ENCODE measurements at places on chromosomes 11 and 22. TPM values are rescaled to one million over a fixed set of nuclear protein-coding genes. Genes with fewer than 3 reads are reported as not detected.

ZBED5 gene
- total RNA-seq, result 28.3 TPM

- no peak for DNase-seq
- H3K27me3 ChIP-seq, result no peaks in the 10 kb centered on the region
- no peaks in the 10 kb centered on the region for H3K4me1 ChIP-seq
- H3K36me3 ChIP-seq, result no peaks in the 10 kb centered on the region
- no peak overlapping the region for H3K4me3 ChIP-seq
Observed at GRCh38 chr11:109062445-109062844, 359.5 kb upstream of the C11orf87 start.

HSPB2 gene
- 5.5 TPM for total RNA-seq

FOSL1 gene
- 6.8 TPM for total RNA-seq

TESMIN gene
- total RNA-seq, result 0.78 TPM

CLP1 gene
- total RNA-seq, result 8.1 TPM

Data from right atrium auricular region (tissue), 2 donors.